Fibroblast of skin of scalp (primary cell): ENCODE measurements at places on chromosomes 11 and 22.

GRCh38 chr11:79896258-79896657 is 455.4 kb upstream of the TENM4 start:
- DNase-seq = no peak

GRCh38 chr11:62599901-62600300 is 1.8 kb downstream of the MTA2 start:
- DNase-seq = no peak

DNA sequence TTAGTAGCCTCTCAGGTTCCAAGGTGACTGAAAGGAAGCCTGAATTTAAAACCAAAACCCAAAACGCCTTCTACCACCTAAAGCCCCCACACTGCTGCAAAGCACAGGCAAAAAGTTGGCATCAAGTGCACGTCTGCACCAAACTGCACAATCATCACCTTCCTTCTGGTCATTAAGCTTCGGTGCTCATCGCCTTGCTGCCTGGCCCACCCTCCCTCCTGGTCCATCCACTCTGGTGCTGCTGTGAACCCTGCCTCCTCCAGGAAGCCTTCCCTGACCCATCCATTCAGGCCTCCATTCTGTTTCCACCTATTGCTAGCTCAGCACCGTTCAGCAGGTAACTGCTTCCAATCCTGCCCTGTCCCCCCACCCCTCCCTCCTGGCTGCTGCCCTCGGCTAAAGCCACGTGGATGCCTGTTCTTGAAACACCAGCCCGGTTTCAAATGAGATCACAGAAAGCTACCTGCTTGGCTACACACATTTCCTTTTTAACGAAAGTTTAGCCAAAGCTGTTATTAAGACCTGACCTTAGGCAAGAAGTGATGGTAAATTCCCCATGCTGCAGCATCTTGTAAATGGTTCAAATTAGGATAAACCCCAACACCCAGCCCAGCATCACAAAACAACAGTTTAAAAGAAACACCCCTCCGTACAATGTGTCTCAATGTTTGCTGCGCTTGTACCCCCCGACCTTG is 53.8 kb upstream of the CD5 start:
- DNase-seq = no peak

GRCh38 chr11:19493446-19494213 is 219.0 kb upstream of the NAV2 start:
- no peak for DNase-seq

DNA sequence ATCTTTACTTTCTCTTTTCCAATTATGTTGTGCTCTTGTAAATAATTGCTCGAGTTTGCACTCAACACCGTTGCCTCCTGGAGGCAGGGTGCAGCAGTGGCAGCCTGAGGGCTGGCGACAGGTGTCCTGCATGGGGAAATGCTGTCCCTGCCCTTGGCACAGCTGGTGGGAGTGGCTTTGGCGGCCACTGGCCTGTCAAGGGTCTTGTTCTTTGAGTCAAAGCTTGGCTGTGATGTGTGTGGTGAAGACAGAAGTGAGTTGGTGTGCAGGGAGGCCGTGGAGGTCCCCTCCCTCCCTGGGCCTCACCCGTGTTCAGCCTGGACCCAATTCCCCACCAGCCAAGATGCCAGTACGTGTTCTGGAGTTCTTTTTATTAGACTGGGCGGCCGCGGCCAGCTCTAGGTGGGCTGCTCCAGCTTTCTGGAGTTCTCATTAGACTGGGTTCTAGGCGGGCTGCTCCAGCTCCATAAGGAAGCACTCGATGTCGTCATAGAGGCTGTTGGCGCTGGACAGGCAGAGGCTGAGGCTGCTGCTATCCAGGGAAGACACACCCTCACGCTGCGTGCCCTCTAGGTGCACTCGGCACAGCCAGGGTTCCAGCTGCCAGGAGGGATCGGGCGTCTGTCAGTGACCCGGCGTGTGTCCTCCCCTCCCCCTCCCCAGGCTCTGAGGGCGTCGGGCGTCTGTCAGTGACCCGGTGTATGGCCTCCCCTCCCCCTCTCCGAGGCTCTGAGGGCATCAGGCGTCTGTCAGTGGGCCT is 3.4 kb downstream of the IRF7 start:
- no peak for DNase-seq

DNA sequence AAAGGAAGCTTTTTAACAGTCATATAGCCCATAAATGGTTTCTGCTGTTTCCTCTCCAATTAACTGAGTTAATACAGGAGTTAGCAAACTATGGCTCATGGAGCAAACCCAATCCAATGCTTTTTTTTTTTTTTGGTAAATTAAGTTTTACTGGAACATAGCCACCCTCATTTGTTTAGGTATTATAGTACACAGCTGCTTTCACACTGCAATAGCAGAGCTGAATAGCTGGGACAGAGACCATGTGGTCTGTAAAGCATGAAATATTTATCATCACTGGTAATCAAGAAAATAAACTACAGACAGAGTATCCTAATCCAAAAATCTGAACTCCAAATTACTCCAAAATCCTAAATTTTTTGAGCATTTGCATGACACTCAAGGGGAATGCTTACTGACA is 53.7 kb downstream of the RDX start:
- no peak for DNase-seq
